ENCODE measurements at places on chromosomes 5 and 9.
A peak's percentile ranks its signal among the peaks of the same experiment; 100 is the strongest.

GRCh38 chr9:8486095-8486494 is 686.5 kb upstream of the DMAC1 start:
- peak; percentile 26 for DNase-seq

DNA sequence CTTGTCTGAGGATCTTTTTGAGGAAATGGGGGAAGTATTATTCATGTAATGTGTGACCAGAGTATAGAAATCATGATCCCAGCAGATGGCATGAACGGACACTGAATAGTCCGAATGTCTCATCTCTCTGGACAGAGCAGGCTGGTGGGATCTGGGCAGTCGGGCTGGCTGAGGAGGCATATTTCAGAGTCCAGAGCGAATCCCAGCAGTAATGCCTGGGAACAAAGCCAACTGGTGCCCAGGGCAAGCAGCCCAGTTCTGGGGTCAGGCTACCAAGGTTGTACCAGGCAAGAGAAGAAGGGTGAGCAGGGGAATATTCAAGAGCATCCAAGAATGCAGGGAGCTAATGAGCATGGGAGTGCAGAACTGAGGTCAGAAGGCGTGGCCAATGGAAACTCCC is 306.4 kb downstream of the ZSWIM6 start:
- no peak for DNase-seq

GRCh38 chr9:16744394-16744793 is 126.1 kb downstream of the BNC2 start:
- DNase-seq: no peak

- no peak for DNase-seq
Observed at GRCh38 chr9:99465231-99465907, 243.3 kb downstream of the SEC61B start.
